ENCODE measurements at places on chromosomes 16 and 17.

GRCh38 chr17:79616801-79617200 lies 6.0 kb upstream of the RBFOX3 start:
- peak; percentile 3 for DNase-seq

DNA sequence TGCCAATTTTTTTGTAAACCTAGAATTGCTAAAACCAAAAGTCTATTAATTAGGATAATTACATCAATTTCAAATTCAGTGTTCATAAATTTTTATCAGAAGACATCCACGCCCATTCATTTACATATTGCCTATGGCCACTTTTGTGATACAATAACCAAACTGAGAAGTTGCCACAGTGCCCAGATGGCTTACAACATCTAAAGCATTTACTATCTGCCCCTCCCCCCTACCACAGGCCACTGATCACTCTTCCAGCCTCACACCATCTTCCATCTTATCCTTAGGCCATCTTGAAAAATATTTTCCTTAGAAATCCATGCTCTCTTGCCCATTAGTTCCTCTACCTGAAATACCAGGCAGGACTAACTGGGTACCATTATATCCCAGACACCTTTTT lies 6.3 kb upstream of the PRKAR1A start:
- no peak for DNase-seq

DNA sequence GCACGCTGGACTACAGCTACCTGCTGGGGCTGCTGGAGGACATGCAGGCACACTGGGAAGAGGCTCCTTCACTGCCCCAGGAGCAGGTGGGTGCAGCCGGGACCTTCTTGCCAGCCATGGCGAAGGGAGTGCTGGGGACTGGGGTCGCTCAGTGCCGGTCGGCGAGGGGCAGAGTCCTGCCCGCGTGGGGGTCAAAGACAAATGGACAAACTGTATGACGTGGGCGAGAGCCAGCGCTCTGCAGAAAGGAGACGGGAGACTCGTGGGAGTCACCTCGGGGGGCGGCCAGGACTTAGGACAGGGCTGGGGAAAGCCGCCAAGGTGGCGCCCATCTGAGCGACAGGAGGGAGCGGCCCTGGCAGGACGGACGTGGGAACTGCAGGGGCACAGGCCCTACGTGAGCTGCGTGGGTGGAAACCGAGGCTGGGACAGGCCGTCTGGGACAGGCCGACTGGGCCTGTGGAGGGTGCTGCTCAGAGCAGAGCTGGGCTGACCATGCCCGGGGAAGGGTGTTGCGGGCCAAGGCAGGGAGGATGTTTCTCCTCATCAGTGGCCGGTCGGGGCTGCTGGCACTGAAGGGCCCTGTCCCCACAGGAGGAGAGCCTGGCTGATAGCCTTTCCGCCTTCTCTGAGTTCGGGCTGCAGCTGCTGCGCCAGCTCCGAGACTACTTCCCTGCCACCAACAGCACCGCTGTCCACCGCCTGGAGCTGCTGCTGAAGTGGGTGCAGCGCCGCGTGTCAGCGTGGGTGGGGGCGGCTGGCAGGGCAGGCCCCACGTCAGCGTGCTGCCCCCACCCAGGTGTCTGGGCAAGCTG lies 8.0 kb downstream of the TSR3 start:
- no peak for DNase-seq

- no peak for DNase-seq
Observed at GRCh38 chr17:77737442-77738265, 220.8 kb upstream of the TNRC6C start.

- DNase-seq: no peak
Observed at GRCh38 chr16:82082543-82083244, 47.6 kb downstream of the HSD17B2 start.

GRCh38 chr16:57500578-57501111 lies 14.4 kb upstream of the DOK4 start:
- DNase-seq: no peak

DNA sequence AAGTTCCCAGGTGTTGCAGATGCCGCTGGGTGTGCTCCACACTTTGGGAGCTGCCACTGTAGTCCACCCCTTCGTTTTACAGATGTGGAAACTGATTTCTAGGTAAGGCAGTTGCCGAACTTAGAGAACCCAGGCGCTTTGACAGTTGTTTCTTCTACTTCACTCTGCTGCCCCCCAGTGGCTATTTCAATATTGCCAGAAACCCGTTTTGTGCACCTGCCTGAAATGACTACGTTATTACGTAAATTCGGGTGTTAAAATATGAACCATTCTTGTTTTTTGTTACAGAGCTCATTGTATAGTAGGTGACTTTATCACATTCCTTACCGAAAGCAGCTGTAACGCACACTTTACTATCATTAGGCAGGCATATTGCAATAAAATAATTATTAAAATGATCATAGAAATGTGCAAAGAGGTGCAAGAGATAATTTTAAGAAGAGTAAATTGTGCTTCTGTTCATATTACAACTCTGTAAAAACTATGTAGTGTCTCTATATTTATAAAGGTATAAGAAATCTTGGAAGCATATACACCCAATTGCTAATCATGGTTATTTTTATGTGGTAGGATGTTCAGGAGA lies 44.9 kb downstream of the OTOA start:
- peak; percentile 56 for DNase-seq

- DNase-seq: no peak
Observed at GRCh38 chr16:28977703-28978662, 3.4 kb downstream of the SPNS1 start.

DNA sequence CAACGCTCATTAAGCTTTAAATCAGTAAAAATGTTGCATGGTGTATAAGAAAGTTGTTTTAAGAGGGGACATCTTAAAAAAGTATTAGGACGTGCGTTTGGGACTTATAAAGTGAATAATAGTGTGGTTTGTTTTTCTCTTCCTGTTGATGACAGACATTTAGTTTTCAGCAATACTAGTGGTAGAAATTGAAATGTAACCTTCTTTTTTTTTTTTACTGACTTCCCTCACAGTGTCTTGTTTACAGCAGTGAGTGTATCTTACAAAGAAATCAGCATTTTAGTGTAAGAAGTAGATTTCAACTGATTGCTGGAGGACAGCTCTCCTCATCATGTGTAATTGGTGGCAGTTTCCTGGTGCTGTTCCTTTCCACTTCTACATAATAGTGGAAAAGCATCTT lies 39.6 kb downstream of the CYLD start:
- no peak for DNase-seq

GRCh38 chr17:18267366-18267765 lies 6.9 kb downstream of the MIEF2 start:
- no peak for DNase-seq

- no peak for DNase-seq
Observed at GRCh38 chr16:31250782-31251384, 8.9 kb upstream of the ITGAM start.

- no peak for DNase-seq
Observed at GRCh38 chr17:969811-970355, 9.7 kb downstream of the NXN start.

DNA sequence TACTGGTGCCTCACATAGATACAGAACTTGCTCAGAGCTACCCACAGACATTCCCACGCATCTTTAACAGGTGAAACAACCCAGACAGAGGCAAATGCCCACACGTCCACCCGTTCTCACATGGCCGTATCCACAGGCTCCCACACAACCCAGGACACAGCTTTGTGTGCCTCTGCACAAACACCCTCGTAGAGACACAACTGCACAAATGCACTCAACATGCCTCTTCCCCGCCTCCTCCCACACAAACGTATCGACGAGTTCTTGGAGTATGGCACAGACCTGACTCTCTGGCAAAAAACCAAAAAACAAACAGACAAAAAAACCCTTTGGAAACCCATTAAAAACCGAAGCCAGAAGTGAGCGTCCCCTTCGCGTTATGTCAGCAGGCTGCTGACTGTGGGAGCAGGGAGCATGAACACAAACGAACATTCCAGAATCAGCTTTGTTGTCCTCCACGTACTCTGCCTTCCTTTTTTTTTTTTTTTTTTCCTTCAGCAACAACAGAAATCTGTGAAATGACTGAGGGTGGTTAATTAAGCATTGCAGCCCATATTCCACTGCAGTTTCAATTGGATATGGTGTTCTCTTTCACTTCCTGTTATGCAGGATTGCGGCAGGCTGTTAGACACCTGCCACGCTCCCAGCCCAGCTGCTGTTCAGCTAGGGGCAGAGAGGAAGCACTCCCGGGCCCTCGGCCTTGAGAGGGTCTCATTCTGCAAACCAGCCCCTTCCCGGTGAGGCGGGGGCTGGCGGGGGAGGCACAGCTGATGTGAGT lies 313.7 kb downstream of the MAF start:
- DNase-seq: peak; percentile 27

GRCh38 chr16:5428932-5429331 lies 331.3 kb upstream of the EEF2KMT start:
- no peak for DNase-seq

DNA sequence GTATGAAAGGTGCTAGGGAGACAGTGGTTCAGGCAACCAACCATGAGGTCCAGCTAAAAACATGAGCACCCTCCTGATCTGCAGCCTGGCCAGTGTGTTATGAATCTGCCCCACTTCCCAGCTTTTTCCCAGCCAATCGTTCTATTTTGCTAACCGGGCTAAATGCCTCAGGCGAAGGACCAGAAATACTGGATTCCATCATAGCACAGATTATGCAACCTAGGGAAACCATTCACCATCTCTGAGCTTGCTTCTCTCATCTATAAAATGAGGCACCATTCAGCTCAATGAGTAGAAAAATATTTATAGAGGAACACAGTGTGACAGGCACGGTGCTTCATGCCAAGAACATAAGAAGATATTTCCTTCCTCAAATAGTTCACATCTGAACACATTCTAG lies 45.2 kb upstream of the NUDT7 start:
- DNase-seq: no peak

DNA sequence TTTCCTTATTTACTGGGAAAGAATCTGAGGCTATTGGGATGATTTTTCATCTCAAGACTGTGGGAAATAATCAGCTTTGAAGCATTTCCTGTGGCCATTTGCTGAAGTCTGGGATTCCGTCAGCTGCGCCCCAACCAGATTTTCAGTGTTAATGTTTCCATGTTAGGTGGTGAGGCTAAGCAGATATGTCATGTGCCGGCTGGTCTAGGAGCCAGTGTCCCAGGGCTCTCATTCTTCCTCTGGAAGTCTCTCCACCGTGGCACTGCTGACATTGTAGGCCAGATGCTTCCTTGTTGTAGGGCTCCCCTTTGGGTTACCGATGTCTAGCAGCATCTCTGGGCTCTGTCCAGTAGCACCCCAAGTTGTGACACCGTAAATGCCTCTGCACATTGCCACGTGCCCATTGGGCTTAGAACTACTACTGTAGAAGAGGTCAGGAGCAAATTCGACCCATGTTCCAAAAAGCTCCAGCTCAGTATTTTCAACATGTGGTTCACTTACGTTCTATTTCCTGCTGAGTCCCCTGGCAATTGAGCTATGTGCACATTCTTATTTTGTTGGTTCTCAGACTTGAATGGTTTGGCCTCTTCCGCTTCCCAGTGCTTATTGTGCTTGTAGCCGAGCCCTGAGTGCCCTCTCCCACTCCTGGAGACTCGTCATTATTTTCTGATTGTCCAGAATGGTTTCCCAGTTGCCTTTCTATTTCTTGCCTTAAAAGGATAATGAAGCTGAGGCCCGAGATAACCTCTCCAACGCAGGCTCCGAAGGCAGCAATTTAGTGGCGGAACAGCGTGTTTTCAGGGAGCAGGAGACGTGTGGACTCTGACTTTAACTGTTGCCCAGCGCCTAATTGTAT lies 82.2 kb downstream of the SPECC1 start:
- peak; percentile 49 for DNase-seq

GRCh38 chr17:35184274-35184673 lies 9.9 kb downstream of the SLC35G3 start:
- no peak for DNase-seq

GRCh38 chr17:37100231-37100630 lies 151.5 kb downstream of the AATF start:
- no peak for DNase-seq

DNA sequence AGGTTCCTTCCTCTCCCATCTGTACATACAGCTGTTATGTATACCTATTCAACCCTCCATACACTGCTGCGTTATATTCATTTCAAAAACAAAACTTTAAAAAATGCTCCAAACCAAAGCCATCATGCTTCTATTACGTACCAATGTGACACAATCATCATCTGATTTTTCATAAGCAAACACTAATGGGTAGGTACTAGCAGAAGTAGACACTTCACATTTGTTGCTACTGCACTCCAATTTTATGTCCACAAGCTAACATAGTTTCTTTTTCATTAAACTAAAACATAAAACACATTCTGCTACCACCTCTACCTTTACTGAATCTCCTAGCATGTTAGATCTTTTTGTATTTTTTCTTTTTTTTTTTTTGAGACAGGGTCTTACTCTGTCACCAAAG lies 57.5 kb downstream of the PARN start:
- no peak for DNase-seq

- no peak for DNase-seq
Observed at GRCh38 chr16:69610356-69610755, 44.6 kb downstream of the NFAT5 start.

- DNase-seq: no peak
Observed at GRCh38 chr16:59213952-59214351, 479.8 kb upstream of the GOT2 start.

- DNase-seq: peak; percentile 54
Observed at GRCh38 chr17:11122908-11123307, 118.1 kb upstream of the SHISA6 start.

DNA sequence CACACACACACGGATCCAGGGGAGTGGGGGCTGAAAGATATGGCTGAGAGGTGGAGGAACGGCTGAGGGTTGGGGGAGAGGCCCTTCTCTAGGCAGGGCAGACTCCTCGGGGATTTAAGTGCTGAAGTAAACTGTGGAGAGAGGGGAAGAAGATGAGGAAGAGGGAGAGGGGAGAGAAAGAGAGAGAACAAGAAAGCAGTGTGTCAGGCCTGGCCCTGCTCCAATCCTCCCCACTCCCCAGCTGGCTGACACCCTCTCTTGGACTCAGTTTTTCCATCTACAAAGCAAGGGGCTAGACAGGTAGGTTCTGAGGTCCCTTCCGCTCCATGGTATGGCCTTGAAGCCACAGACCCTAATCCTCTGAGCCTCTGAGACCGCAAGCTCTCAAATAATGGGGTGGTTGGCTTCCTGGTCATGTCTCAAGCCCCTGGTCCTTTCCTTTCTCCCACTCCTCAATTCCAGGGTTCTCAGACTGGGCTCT lies 2.0 kb downstream of the VAMP2 start:
- no peak for DNase-seq

- peak; percentile 46 for DNase-seq
Observed at GRCh38 chr16:48608871-48609651, 919 bp downstream of the N4BP1 start.

GRCh38 chr16:84937196-84938005 lies 73.9 kb downstream of the ZDHHC7 start:
- DNase-seq: no peak
